ENCODE measurements at places on chromosomes 1 and 21. TPM values are rescaled to one million over a fixed set of nuclear protein-coding genes. Genes with fewer than 3 reads are reported as not detected.

The ZNF644 gene
- 63.0 TPM for total RNA-seq

The GCSAML gene
- total RNA-seq = under 0.01 TPM

The RNU5D-1 gene
- not detected for total RNA-seq

The BPNT1 gene
- 26.9 TPM for total RNA-seq

The BRDT gene
- not detected for total RNA-seq

The IRF6 gene
- 0.62 TPM for total RNA-seq

The LCE1B gene
- not detected for total RNA-seq

The C1orf52 gene
- 15.2 TPM for total RNA-seq

The IVL gene
- 1.7 TPM for total RNA-seq

The OLIG2 gene
- not detected for total RNA-seq

The CFAP45 gene
- 1.1 TPM for total RNA-seq

The LCE1E gene
- not detected for total RNA-seq

The CASP9 gene
- total RNA-seq = 4.2 TPM

The ORC1 gene
- total RNA-seq = 3.4 TPM

The FCAMR gene
- not detected for total RNA-seq

The PFKFB2 gene
- total RNA-seq = 5.6 TPM

The GSTM1 gene
- total RNA-seq = 0.37 TPM

The MEX3A gene
- total RNA-seq = 0.89 TPM

The OPTC gene
- not detected for total RNA-seq

The DENND2C gene
- total RNA-seq = 1.6 TPM

The VTCN1 gene
- total RNA-seq = not detected

The NEGR1 gene
- total RNA-seq = 22.5 TPM

The CACHD1 gene
- 2.8 TPM for total RNA-seq

The CYYR1 gene
- total RNA-seq = 0.12 TPM

The GPATCH3 gene
- 8.7 TPM for total RNA-seq
